ENCODE measurements at places on chromosomes 3 and 15.

DNA sequence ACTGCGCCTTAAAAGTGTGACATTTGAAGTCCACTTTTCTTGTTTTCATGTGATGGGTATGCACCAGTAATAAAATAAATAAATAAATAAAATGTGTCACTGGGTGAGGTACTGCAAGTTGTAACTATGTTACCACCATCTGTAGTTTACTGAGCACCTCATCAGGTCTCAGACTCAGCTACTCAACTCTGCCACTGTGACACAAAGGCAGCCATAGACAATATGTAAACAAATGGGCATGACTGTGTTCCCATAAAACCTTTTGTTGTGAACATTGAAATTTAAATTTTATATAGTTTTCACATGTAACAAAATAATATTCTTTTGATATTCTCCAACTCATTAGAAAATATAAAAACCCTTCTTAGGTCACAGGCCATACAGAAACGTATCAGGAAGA lies 120.1 kb downstream of the DNAJB8 start:
- no peak for DNase-seq

- DNase-seq, result no peak
Measured at GRCh38 chr3:72894976-72895552, 7.2 kb downstream of the GXYLT2 start.

DNA sequence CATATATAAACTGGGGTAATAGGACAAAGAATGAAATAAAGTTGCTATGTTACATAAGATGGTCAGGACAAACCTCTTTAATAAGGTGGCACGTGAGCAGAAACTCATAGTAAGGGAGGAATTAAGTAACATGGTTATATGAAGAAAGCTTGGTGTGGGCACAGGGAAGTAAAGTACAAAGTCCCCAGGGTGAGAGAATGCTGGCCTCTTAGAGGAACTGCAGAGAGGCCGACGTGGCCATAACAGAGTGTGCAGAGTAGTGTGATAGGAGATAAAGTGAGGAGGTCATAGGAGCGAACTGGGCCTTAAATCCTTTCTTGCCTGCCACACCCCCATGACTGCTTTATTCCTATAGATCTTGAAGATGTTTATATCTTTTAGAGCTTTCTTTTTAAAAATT lies 17.4 kb upstream of the RBMS3 start:
- DNase-seq, result no peak

- no peak for DNase-seq
Measured at GRCh38 chr3:149933858-149934257, 36.8 kb downstream of the PFN2 start.

- no peak for DNase-seq
Measured at GRCh38 chr3:179452176-179452564, 900 bp upstream of the GNB4 start.

- DNase-seq, result no peak
Measured at GRCh38 chr3:135158520-135158919, 363.5 kb downstream of the EPHB1 start.

GRCh38 chr15:89836267-89837133 lies 21.8 kb upstream of the ANPEP start:
- no peak for DNase-seq

- no peak for DNase-seq
Measured at GRCh38 chr15:61084472-61084871, 144.6 kb downstream of the RORA start.

DNA sequence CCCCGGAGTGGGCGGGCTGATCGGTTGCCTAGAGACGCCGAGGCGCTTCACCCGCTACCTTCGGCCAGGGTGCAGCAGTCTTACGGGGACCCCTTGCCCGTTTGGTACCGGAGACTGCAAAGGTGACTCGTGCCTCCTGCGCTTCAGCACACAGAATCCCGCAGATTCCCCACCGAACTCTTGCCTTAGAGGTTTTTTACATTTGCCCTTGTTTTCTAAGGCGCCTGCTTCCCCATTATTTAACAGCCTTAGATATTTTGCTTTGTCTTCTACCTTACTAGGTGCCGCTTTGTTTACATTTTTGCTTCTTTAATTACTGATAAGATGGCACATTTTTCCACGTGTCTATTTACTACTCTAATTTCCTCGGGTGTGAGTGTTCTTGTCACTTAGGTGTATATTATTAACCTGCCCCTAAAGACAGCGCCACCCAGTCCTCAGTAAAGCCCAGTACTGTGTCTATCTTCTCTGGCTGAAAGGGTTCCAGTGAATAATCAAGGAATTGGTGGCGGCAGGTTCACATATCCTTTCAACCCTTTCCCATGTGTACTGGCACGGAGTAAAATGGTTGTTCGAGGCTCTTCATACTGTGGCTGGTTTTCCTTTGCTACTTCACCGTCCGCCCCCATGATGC lies 573 bp upstream of the CEP152 start:
- DNase-seq, result no peak

All from T-helper 9 cell (primary cell).